ENCODE measurements at places on chromosomes 5 and 9.
A peak's percentile ranks its signal among the peaks of the same experiment; 100 is the strongest.

DNA sequence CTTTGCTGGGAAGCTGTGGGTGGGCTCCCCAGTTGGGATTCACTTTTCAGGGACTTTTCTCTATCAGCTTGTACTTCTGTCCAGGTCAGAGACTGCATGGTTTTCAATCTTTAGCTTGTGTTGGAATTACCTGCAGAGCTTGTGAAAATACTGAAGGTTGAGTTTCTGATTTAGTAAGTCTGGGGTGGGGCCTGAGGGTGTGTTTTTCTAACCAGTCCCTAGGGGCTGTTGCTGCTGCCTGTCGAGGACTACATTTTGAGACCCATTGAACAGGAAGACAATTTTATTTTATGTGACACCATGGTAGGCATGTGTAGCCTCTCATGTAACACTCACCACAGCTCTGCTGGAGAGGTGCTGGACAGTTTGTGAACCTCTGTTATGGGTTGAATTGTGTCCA lies 14.7 kb upstream of the MLANA start:
- no peak for DNase-seq

DNA sequence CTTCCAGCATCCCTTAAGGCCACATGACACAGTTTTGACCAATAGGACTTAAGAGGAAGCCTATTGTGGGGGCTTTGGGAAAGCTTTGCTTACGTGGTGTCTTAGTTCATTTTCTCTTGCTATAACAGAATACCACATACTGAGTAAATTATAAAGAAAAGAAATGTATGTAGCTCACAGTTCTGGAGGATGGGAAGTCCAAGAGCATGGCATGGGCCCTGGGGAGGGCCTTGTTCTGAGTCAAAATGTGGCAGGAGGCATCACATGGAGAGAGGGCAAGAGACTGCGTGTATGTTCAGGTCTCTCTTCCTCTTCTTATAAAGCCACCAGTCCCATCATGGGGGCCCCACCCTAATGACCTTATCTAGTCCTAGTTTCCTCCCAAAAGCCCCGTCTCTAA lies 68.6 kb upstream of the CPEB4 start:
- no peak for DNase-seq

- no peak for DNase-seq
Measured at GRCh38 chr5:135501965-135502364, 33.8 kb downstream of the NEUROG1 start.

GRCh38 chr9:85502815-85503655 lies 238.7 kb downstream of the AGTPBP1 start:
- DNase-seq = no peak

DNA sequence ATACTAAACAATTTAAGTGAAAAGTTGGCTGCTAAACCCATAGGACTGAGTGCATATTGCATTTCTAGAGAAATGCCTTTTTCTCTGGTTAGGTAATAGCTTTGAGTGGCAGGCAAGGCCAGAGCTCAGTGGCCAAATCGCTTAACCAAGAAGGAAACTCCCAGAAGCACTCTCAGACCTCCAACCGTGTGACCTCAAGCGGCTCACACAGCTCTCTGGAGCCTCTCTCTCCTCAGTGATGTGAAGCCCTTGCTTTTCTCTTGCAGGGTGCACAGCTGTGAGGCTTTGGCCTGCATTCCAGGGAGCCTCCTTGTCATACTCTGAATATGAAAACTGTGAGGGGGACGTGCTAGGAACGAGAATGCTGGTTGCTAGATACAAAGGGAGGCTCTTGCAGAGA lies 106.7 kb downstream of the INSYN2B start:
- no peak for DNase-seq

DNA sequence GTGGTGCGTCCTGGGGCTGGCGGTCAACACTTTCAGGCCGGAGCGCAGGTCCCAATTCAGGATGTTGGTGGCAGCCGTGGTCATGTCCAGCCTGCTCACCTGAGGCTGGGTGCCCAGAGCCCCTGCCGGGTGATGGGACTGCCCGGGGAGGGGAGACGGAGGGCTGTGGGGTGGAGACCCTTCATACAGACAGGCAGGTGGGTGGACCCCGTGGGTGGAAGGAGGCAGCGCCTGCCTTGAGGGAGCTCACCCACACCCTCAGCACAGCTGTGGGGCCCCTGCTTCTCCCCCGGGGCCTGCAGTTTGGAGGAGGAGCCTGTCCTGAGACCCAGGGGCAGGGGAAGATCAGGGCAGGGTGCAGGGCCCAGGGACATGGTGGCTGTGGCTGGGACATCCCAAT lies 6.9 kb upstream of the PTGDS start:
- DNase-seq = no peak

DNA sequence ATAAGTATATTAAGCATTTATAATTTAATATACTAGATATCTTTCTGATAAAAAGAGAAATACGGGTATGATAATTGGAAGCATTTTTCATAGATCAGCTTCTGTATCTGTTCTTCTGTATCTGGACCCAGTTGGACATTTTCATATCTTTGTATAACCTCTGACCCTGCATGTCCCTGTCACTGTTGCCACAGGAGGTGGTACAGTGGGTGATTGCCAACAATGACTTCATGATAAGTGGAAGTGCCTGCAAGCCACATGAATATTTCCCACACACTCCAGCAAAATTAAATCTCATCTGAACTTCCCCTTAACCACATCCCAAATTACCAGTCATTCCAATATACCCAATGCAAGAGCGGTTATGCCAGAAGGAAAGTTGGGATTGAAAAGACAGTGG lies 376.4 kb downstream of the ARRDC3 start:
- no peak for DNase-seq

DNA sequence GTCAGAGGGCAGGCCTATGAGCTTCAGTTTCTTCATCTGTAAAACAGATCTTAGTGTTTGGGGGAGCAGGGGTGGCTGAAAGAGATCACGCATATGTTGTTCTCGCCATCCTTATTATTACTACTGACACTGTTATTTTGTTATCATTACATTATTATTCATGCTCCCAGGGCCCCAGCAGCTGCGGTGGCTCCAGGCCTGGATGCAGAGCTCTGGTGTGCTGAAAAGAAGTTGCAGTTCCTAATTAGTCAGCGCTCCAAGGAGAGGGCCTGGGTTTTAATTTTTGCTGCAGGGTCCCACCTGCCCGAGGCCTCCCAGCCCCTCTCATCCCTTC lies 19.5 kb downstream of the CXXC5 start:
- DNase-seq = no peak

DNA sequence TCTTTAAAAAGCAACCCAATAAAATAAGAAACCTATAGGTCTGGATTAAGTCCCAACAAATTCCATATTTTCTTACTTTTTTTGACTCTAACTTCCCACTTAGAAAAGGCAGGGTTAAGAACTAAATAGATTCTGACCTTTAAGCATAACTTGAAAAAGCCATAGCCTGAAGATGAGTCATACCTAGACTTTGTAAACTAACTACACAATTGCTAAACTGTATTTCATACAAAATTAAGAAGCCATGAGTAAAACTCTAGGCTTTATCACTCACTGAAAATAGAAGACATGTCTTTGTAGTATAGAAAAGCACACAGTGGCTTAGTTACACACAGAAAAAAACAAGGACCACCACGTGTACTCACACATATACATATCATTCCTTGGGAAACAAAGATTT lies 51.5 kb downstream of the MLLT3 start:
- DNase-seq = no peak

- DNase-seq = no peak
Measured at GRCh38 chr5:39494107-39494510, 69.3 kb upstream of the DAB2 start.

DNA sequence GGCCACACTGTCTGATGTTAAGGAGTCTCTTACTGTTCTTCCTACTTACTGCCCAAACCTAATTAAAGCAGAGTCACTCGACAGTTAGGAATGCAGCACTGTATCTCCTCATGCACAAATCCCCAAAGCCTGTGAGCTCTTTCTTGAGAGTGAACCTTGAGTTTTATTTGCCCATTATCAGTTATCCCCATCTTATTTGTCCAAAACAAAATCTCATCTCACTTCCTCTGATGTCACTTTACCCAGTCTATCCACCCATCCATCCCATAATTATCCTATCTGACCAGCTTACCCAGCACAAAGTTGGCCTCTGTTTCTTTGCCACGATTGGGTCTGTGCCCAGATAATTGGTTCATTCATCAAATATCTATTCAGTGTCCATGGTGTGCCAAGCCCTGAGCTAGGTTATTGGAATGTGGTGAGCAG lies 250.8 kb downstream of the SLIT3 start:
- DNase-seq = no peak

DNA sequence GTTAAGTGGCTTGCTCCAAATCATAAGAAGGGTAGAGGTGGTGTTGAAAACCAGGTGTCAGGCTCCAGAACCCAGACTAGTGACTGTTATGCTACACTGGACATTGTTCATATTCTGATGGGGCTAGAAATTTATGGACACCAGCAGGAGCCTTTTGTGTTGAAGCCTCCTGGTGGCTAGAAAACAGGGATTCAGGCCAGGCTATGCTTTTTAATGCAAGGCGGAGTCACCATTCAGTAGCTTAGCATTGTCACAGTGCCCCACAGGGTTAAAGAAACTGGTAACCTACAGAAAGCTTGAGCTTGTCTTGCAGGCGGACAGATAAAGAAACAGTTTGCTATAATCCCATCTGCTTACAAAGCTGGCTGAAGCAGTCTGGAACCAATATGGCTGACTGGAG lies 23.0 kb upstream of the GOLM1 start:
- DNase-seq = no peak

DNA sequence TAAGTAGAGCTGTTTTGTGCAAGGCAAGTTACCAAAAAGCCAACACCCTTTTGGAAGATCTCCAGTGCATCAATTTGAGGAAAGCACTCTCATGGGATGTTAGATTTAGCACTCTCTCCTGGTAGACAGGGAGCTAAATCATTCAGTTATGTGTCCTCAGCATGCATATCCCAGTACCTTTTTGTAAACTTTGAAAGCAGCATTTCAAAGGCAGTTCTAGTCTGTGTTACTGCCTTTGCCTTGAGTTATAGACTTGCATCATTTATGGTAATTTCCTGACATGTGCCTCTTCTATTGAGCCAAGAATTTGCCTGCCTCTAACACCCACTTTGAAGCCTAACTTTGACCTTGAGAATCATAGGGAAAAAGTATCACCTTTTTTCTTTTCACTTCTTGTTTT lies 120.6 kb downstream of the KIF4B start:
- DNase-seq = no peak

DNA sequence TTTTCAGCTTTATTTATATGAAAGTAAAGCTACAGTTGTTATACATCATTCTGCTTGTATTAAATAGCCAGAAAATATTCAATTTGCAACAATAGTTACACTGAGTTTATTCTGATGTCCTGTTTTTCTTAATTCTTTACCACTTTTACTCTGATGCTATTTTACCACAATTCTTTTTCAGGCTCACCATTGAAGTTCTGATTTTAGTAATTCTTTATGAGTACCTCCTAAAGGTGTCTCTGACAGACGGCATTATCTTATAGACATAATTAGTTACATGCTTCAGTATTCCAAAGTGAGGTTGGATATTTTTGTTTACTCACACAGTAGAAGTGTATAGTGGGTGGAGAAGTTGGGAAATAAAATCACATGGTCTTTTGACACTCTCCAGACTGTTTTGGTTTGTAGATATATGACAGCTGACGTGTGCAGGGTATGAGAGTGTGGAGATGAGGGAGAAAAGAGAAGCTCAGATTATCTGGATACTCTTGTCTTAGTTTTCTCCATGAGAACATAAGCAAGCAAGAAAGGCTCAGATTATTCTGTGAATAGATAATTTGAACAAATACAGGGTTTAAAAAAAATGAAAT lies 97.4 kb downstream of the FBXO4 start:
- no peak for DNase-seq

- no peak for DNase-seq
Measured at GRCh38 chr9:74838351-74838750, 49.4 kb downstream of the TRPM6 start.

GRCh38 chr5:73488806-73489205 lies 9.4 kb upstream of the BTF3 start:
- DNase-seq = no peak

- DNase-seq = no peak
Measured at GRCh38 chr5:36478646-36479317, 127.6 kb upstream of the SLC1A3 start.

- no peak for DNase-seq
Measured at GRCh38 chr9:32092031-32092430, 292.4 kb upstream of the ACO1 start.

DNA sequence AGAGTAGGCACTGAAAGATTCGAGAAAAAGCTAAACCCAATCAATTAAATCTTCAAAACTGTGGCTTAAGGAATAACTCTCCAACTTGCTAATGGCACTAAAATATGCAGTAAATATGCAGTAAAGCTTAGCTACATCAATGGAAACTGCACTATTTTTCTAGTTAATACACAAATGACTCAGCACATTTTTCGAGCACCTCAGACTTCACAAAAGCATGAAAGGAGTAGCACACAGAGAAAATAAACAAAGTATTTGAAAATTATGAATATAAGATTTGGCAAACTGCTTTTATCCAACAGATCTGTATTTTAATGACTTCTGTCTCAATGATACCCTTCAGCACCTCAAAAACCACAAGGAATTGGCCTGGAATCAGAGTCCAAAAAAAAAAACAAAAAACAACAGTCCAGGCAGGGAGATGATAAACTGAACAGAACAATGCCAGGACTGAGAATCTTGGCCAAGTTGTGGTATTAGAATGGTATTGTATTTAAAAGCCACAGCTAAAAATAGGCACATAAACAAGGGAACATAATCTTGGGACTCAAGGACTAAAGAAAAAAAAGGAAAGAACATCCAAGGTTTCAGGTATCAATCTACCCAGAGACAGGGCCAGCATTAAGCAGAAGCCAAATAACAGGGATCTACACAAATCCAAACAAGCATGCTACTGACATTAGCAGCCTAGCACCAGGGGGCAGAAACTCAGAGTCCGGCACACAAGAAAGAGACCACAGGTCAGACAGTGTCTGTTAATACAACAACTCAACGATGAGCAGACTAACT lies 21.4 kb downstream of the TMEM245 start:
- DNase-seq = no peak

- no peak for DNase-seq
Measured at GRCh38 chr5:14936588-14936987, 65.0 kb upstream of the ANKH start.

DNA sequence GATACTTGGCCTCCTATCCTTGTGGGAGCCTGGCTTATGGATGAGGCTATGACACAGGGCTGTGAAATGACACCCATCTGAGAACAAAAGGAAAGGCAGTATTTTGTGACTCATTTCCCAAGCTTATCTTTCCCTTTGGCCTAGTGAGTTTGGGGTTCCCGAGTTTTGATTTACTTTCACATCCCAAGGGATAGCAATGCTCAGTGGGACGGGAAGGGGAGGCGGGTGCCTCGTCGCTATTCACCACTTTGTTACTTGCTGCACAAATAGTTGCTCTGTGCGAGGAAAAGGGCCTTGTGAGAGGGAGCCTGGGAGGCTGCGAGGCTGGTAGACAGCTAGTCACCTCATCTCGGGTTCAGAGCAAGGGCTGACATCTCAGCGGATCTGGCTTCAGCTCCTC lies 59.1 kb upstream of the ENTREP1 start:
- no peak for DNase-seq

GRCh38 chr9:36008774-36009300 lies 27.9 kb upstream of the RECK start:
- DNase-seq = peak; percentile 69

GRCh38 chr5:76083555-76084495 lies 642 bp downstream of the SV2C start:
- peak; percentile 53 for DNase-seq

- DNase-seq = no peak
Measured at GRCh38 chr9:3193791-3194190, 332.0 kb downstream of the RFX3 start.

Measured in glutamatergic neuron (in vitro differentiated cells).